ENCODE measurements at places on chromosomes 2 and 18.

- DNase-seq, result no peak
Measured at GRCh38 chr2:16332681-16333557, 332.7 kb downstream of the CYRIA start.

DNA sequence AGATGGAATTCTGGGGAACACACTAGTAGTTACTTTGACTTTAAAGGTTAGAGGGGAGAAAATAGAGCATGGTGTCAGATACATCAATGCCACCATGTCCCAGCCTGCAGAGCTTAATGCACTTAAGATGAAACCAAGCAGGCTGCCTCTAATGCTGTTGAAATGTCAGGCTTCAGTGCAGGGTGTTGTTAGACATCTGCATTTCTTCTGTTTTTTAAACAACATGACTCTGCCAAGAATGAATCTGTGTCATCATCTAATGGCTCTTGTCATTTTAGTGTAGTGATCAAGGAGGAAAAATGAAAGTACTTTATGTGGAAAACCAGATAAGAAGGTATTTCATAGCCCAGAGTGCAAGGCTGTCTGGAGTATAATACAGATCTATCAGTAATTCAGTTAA, 29.9 kb downstream of the LYPD1 start:
- no peak for DNase-seq

- no peak for DNase-seq
Measured at GRCh38 chr2:191526536-191526935, 151.4 kb upstream of the NABP1 start.

DNA sequence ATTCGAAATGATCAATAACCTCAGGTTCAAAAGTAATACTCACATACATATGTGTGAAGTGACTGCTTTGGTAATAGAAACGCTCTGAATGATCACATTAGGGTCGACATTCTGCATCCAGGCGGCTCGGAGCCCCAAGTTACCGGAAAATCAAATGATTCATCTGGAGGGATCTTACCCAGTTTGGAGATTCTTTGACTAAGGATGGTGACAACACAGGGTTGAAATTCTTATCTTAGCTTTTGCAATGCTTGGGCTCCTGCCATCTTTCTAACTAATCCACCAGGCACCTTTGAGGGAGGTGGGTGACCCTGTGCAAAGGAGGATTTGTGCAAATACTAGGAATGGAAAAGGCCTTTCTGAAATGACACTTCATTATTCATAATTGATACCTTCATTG, 10.8 kb downstream of the GBX2 start:
- no peak for DNase-seq

- DNase-seq, result no peak
Measured at GRCh38 chr2:102084651-102085050, 57.9 kb upstream of the IL1R1 start.

- no peak for DNase-seq
Measured at GRCh38 chr2:188619146-188619545, 327.5 kb downstream of the GULP1 start.

DNA sequence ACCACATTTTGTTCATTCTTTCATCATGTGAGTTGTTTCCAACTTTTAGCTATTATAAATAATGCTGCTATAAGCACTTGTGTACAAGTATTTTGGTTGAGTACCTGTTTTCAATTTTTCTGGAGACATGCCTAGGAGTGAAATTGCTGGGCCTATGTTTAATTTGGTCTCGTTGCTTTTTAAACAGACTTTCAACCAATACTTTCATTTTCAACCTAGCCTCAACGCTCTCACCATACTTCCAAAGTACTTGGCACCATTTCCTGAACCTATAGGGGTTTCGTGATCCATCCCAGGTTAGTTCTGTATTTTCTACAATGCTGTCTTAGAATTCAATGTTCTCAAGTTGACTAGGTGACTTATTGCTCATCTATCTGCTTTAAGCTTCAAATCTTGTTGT, 126.1 kb downstream of the SRBD1 start:
- DNase-seq, result no peak

- DNase-seq, result no peak
Measured at GRCh38 chr2:207497596-207497995, 32.2 kb upstream of the CREB1 start.

DNA sequence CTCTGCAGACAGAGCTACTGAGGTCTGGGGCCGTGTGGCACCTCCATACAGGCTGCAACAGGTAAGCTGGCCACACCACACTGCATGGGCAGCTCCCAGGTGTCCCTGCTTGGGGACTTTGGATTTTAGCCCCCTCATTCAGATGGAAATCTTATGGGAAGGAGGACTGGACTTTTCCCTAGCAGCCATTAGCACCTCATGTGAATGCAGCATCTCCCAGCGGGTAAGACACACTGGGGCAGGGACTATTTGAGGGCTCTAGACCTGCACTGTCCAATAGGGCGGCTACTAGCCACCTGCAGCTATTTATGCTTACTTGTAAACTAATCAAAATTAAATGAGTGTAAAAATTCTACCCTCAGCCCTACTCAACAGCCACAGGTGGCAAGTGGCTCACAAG, 34.2 kb upstream of the GLI2 start:
- DNase-seq, result no peak

- DNase-seq, result no peak
Measured at GRCh38 chr18:58264840-58265239, 220.8 kb downstream of the NEDD4L start.

DNA sequence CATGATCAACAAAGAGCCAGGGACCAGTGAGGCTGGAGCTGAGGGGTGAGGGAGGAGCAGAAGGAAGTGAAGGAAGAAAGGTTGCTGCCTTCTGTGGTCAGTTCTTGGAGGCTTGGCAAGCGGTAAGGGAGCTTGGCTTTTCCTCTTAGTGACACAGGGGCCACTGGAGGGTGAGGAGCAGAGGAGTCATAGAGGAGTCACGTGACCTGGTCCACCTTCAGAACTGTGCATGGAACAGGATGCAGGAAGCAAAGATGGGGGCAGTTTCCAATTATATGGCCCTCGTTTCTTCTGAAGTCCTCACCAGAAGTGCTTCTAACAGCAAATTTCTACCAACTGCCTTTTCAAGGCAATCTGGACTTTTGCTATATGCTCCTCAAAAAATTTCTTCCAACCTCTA, 326.9 kb upstream of the SMIM21 start:
- no peak for DNase-seq

DNA sequence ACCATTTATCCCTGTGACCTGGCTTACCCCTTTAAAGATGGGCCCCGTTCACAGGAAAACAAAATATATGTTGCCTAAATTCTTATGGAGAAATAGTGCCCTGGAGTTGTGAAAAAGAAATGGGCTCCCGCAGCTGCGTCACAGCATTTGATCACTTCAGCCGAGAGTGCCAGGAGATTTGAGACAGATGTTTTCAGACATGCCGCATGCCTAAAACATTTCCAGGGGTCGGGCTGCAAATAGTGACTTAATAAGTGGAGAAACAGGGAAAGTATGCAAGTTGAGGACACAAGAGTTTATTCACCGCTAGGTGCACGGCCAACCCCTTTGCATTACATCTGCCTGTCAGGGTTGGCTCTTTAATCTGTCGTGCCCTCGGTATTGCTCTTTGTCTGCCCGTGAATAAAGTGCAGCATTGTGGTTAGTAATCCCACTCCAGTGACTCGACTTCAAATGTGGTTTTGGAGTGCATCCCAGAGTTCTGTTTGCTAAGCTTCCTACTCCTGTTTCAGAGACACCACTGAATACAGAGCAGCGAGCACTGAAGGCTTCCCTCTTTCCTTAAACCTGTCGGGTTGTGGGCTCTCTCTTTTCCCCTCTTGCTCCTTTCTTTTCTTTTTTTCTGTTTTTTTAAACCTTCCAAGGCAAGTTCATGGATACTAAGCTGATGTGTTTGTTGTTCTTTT, 187.5 kb downstream of the LTBP1 start:
- peak; percentile 48 for DNase-seq

- no peak for DNase-seq
Measured at GRCh38 chr2:238946318-238947242, 98.7 kb downstream of the TWIST2 start.

DNA sequence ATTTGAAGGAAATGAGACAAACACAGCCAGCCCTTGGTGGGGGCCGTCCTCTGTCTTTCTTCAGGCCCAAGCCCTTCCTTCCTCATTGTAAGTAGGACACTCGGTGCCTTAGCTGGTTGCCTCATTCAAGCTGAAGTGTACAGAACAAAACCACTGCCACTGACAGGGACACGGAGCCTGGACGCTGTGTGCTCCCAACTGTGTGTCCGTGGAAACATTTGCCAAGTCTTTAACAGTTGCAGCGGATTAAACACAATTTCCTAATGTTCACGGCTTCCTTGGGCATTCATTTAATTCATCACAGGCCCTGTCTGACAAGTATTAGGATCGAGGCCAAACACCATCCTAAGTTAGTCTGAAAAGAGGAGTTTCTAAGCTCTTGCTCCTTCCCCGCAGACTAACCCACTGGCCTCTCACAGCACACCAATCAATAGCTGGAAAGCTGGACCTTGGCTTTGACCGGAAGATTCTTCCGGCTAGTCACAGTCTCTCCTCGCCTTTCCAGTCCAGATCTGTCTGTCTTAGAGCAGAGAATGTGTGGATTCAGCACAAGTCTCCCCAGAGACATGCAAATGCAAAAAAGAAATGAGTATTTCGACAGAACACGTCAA, 68.7 kb upstream of the ACSL3 start:
- DNase-seq, result peak; percentile 72

DNA sequence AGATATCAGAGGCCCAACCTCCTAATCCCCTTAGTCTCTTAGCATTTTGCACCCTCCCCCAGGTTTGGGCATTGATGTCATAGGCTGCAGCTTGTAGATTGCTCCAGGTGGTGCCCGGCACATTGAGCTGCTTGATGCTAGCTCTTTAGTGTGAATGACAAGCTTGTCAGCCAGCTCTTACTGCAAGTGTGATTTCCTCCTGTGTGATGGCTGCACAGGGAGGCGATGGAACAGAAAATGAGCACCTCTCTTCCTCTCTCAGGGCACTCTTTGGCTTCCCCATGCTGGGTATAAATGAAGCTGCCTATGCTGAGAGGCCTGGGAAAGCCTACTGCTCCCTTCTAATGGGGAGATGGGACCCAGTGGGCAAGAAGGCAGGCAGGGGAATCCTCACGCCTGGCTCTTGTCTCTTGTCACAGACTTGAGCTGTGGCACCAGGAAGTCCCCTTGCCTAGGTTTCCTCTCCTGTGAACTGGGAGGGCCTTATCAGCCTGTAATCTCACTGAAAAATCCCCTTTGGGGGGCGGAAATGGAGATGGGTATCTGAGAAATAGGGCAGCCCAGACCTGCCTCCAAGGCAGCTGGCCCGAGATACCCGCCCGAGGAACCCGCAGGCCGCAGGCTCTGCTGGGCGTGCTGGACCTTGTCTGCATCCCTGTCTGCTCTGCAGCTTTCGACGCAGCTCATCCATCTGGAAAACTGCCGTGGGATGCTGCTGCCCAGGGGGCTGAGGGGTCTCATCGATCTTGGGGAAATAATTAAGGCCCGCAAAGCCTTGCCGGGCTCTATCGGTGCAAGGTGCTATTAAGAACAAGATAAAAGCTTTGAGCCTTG, 163.5 kb upstream of the CXCR4 start:
- no peak for DNase-seq

DNA sequence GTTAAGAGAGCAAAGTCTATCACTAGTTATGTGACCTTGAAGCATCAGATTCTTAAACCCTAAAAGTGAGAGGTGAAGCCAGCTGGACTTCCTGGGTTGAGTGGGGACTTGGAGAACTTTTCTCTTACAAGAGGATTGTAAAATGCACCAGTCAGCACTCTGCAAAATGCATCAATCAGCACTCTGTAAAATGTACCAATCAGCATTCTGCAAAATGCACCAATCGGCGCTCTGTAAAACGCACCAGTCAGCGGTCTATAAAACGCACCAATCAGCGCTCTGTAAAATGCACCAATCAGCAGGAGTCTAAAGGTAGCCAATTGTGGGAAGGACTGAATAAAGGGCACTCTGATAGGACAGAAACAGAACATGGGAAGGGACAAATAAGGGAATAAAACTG, 291.6 kb upstream of the FAM98A start:
- no peak for DNase-seq

- no peak for DNase-seq
Measured at GRCh38 chr2:186559370-186559769, 30.5 kb upstream of the ITGAV start.

- no peak for DNase-seq
Measured at GRCh38 chr2:39508198-39508597, 71.1 kb upstream of the MAP4K3 start.

GRCh38 chr2:226619707-226620106, 179.9 kb downstream of the IRS1 start:
- no peak for DNase-seq

DNA sequence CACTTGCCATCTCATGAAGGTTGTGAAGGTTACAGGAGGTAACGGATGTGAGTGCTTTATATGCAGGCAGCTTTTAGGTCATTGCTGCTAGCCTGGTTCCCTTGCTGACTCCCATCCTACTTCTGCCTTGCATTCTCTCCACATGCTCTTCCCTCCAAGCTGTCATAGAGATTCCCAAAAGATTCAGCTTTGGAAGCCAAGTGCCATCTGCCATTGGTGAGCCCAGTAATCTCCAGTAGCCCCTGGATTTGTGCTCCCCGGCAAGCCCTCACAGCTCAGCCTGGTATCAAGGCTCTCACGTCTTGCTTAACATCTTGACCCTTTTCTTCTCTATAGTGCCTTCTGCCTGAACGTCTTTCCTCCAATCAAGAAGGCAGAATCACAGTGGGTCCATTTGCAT, 61.6 kb downstream of the MYT1L start:
- DNase-seq, result no peak

DNA sequence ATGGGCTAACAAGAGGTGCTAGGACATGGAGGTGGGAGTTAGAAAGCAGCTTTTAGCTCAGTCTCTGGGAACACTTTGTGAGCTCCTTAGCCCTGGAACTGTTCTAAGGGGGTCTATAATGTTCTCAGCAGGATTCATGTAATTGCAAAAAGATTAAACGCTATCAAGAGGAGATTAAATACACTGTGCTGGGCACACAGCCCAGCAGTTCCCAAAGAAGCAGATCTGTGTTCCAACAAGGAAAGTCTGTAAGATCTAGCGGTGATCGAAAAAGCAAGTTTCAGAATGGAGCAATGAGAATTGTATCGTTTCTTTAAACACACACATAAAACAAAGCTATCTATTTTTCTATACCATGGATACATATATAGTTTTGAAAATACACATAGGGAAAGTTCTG, 2.4 kb upstream of the ARID5A start:
- DNase-seq, result no peak

DNA sequence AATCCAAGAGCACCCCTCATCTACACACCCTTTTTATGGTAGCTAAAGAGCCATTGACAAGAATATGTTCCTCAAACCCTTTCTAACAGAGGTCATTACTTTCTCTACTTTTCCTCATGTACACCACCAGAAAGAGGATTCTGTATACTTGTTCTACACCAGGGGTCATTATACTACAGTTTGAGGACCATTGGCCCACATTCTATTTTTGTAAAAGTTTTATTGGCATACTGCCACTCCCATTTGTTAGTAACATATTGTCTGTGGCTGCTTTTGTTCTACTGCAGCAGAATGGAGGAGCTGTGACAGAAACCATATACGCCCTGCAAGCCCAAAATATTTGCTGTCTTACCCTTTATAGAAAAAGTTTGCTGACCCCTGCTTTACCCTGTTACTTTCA, 14.3 kb downstream of the HTR2B start:
- DNase-seq, result no peak

GRCh38 chr2:132482821-132483220, 66.2 kb downstream of the GPR39 start:
- no peak for DNase-seq

- no peak for DNase-seq
Measured at GRCh38 chr18:79258447-79258846, 137.3 kb upstream of the NFATC1 start.

GRCh38 chr18:70431203-70431624, 142.4 kb downstream of the SOCS6 start:
- no peak for DNase-seq
